Stimulated activated CD8-positive, alpha-beta memory T cell treated with anti-CD3 and anti-CD28 coated beads, Interleukin-4, amount 100 ng/mL, for 48 hours (primary cell): ENCODE measurements at places on chromosomes 3 and 15.

GRCh38 chr3:183687705-183688104, 9.9 kb upstream of the YEATS2 start:
- no peak for DNase-seq

- no peak for DNase-seq
Observed at GRCh38 chr15:58840048-58840447, 68.9 kb downstream of the MINDY2 start.

GRCh38 chr3:18070231-18070630, 327.8 kb upstream of the TBC1D5 start:
- no peak for DNase-seq

DNA sequence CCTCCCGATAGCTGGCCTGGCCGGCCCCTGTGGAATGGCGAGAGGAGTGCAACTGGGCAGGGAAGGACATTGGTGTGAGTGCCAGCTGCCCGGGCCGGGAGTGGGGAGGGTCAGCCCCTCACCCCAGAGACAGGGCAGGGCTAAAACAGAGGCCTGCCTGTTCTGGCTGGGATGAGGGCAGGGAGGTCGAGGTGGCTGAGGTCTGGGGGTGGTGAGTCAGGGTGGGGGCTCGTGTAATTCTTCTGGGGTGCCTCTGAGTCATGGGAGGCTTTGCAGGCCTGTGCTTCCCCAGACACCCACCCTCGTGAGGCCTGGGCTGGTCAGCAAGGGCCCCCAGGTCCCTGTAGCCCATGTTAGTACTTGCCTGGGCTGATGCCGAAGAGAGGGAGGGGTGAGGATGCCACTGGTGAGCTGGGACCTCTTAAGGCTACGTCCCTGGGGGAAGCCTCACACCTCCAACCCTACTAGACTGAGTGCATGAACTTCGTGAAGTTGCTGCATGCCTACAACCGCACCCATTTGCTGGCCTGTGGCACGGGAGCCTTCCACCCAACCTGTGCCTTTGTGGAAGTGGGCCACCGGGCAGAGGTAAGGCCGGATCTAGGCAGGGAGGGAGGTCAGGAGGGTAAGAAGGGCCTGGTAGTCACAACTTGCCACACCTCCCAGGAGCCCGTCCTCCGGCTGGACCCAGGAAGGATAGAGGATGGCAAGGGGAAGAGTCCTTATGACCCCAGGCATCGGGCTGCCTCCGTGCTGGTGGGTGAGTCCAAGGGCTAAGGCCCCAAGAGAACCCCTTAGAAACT, 1.7 kb downstream of the SEMA3B start:
- DNase-seq = no peak

- DNase-seq = no peak
Observed at GRCh38 chr3:134326760-134327593, 47.3 kb downstream of the AMOTL2 start.

DNA sequence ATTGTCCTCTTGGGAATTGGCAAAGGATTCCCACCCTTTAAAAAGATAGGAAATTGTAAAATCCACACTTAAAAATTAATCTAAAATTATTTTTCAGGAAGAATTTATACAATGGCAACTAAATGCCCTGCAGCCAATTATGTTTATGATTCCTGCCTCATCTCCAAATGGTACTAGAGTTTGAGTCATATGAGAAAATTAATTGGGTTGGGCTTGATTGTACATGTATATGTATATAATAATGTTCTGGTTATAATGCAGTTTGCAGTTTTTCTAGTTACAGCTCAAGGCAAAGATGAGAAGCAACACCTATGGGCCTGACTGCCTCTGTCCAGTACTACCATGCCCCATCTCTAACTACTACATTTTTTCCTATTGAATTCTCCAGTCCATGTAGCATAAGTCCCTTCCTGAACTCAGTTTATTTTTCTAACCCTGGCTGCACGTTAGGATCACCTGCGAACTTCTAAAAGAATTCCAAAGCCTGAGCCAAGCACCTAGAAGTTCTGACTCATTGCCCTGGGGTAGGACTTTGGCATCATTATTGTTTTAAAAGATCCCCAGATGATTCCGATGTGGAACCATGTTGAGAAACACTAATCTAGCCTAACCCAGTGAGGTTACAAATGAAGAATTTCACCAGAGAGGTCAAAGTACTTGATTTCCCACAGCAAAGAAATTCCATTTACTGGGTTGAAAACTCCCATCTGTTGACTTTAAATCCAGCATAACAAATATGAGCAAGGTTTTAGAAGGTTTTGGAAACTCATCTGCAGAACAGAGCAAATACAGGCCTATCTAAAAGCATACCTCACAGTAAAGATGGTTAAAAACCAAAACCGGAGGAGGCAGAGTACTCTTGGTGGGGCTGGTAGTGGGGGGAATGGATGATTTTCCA, 19.4 kb downstream of the TGFBR2 start:
- DNase-seq = no peak

DNA sequence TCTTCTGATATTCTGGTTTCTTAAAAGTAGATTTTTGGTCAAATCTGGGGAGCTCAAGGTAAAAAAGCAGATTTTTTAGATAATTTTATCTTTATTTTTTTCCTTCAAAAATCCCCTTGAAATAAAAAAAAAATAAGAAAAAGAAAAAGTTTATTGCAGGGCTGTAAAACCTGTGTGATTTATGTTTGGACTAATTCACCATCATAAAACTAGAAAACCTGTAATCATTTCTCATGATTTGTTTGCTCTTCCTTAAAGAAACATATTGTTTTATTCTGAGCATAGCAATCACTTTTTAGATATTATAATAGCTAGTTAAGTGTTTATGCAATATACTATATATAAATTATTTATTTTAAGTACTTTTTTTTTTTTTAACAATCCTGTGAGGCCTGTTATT, 68.0 kb downstream of the NEO1 start:
- DNase-seq = no peak

DNA sequence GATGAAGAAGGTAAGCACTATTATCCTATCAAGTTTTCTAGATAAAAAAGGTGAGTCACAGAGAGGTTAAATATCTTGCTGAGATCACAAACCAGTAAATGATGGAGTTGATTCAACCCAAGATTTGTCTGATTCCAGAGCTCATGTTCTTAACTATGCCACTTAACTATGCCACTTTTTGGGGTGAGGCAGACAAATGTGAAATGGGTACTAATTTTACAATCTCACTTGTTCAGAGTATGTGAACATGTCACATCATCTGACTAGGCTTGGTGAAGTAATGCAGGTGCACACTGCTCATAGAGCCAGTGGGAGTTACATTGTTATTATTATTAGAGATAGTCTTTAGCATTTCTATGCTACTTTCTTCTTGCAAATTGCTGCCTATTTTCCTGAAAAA, 2.0 kb downstream of the DRD3 start:
- DNase-seq = no peak

- no peak for DNase-seq
Observed at GRCh38 chr3:84077479-84077878, 881.3 kb upstream of the CADM2 start.

- DNase-seq = no peak
Observed at GRCh38 chr3:122312826-122313225, 12.2 kb upstream of the CSTA start.

DNA sequence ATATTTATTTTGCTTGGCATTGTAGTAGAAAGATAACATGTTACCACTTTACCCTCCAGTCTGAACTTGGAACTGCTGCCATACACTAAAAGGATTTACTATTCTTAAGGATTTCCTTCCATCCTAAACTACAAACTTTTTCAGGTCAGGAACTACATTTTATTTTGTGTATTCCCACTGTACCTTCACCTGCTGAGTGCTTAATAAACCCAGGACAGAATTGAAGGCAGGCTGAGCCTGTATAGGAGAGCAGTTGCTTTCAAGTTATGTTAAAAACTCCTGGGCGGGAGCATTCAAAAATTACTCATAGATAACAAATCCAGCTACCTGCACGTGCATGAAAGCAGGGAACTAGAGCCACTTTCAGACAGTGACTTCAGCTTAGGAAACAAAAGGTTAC, 58.3 kb downstream of the CACNA1D start:
- DNase-seq = no peak

DNA sequence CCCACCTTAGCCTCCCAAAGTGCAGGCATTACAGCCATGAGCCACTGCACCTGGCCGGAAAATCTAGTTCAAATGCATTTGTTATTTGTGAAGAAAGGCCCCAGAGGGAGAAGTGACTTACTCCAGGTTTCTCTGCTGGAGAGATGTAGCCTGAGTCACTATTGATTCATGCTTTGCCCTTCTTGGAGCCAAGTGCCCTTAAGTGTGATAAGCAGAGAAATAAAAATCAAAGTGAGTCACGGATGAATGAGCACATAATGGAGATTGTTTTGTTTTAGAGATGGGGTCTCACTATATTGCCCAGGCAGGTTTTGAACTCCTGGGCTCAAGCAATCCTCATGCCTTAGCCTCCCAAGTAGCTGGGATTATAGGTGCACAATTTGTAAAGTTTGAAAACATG, 33.1 kb downstream of the CDC25A start:
- no peak for DNase-seq

DNA sequence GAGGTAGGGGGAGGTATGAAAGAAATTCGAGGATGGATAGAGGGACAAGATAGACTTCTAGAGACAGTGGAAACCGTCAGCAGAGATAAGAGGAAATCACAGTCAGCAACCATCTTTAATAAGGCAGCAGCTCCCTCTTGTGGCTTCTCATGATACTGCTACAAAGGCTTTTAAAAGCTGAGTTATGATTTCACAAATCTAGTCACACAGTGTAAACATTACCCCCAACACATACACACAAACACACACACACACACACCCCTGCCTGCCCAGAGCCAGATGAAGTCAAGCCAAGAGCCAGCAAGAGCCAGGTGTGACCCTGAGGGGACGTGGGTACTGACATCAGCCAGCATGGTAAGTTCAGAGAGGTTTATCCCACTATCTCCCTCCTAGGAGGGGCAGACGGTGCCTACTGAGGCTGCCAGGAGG, 18.9 kb upstream of the TGM5 start:
- peak; percentile 66 for DNase-seq

- DNase-seq = no peak
Observed at GRCh38 chr3:160587105-160587504, 21.7 kb upstream of the KPNA4 start.

DNA sequence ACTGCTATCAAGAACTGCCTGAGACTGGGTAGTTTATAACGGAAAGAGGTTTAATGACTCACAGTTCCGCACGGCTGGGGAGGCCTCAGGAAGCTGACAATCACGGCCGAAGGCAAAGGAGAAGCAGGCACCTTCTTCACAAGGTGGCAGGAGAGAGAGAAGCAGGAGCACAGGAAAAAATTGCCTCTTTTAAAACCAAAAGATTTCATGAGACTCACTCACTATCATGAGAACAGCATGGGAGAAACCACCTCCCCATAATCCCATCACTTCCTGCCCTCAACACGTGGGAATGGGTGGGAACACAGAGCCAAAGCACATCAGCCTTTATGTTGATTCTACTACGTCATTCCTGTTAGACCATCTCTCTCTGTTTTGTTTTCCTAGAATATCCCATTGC, 650.9 kb upstream of the SEMA6D start:
- no peak for DNase-seq

GRCh38 chr3:177284383-177284881, 87.2 kb upstream of the TBL1XR1 start:
- DNase-seq = peak; percentile 34

DNA sequence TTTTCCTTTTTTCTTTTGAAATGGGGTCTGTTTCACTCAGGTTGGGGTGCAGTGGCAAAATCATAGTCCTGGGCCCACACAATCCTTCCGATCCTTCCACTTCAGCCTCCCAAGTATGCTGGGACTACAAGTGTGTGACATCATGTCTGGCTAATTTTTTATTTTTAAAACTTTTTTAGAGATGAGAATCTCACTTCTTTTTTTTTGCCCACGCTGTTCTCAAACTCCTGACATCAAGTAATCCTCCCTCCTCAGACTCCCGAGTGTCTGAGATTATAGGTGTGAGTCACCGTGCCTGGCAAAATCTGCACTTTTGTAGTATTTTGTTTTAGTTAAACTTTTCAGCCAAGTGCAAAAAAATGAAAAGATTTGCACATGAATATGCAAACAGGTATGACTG, 171.0 kb downstream of the FNDC3B start:
- no peak for DNase-seq

- no peak for DNase-seq
Observed at GRCh38 chr15:67550522-67550921, 8.0 kb downstream of the MAP2K5 start.

DNA sequence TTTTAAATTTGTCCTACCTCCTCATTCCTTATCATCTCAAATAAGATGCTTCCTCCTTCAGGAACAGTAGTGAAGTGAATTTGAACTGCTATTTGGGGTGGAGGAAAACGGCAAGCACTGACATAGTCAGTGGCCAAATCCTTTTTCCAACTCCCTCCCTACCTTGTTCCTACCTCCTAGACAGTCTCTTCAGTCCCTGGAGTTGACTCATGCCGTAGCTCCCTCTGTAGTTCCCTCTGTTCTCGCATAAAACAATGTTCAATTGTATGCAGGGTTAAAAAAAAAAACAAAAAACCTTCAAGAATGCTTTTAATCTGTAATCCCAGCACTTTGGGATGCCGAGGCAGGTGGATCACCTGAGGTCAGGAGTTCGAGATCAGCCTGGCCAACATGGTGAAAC, 1.4 kb downstream of the UBR1 start:
- DNase-seq = no peak

- DNase-seq = no peak
Observed at GRCh38 chr3:3305084-3305483, 125.6 kb upstream of the CRBN start.

GRCh38 chr15:61697796-61698195, 362.5 kb downstream of the VPS13C start:
- no peak for DNase-seq

- no peak for DNase-seq
Observed at GRCh38 chr15:87500240-87500639, 756.3 kb downstream of the NTRK3 start.

DNA sequence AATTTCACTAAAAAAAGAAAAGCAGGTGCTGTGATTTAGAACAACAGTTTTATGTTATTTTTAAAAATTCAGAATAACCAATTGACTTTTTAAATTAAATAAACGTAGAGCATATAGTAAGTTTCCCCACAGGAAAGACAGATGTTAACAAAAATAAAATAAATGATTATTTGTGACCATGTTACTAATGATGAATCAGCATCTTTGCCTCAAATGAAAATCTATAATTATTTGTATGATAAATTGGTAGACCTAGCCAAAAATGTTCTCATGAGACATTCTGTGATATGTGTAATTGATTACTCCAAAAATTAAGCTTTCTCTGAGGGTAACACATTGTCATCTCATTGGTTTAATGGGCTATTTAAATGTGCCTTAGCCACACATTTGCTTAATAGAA, 948.0 kb downstream of the NAALADL2 start:
- no peak for DNase-seq
